ENCODE measurements at places on chromosomes 6 and 20.

- no peak for DNase-seq
Observed at GRCh38 chr6:83443516-83443915, 12.7 kb upstream of the ME1 start.

DNA sequence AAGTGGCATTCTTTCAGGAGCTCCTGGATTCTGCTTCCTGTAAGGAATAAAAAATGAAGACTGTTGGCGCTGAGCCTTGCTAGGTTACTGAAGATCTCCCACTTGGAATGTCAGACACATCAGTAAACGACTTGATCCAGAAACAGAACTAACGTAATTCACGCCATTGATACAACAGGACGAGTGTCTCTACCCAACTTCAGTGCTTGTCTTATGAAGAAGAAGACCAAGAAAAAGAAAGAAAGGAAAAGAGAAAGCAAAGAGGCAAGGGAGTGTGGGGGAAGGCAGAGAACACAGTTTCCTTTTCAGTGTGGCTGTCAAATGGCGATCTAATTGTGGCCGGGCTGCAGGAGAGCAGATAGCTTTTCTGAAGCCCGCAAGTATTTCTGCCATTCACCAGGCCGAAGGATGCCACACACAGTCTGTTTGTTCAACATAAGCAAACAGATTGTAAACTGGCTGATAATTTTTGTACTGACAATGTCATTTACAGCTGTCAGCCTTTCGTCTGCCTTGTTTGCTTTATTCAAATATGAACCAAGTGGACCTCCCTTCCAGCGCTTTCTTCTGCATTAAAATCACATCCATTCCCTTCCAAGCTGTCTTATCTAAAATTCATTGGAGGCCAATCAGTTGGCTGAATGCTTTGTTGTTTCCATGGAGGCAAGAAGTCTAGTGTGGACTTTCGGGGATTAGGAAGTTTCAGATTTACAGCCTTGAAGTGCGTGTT is 180.6 kb downstream of the FOXA2 start:
- DNase-seq = no peak

DNA sequence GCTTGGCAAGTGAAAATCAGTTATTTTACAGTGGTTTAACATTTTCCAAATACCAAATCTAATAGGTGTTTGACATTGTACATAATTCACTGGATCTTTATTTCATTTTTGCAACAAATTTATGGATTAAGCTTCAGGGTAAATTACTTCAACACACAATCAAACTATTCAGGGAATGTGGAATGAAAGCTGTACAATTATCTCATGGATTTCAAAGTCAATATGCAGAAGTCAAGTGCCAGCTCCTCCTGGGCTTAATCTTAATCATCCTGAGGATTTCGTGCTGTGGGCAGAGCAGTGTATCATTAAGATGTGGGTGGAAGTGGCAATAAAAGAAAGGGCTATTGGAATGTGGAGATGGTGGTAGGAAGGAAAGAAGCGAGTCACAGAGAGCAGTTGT is 548.8 kb downstream of the COL12A1 start:
- no peak for DNase-seq

DNA sequence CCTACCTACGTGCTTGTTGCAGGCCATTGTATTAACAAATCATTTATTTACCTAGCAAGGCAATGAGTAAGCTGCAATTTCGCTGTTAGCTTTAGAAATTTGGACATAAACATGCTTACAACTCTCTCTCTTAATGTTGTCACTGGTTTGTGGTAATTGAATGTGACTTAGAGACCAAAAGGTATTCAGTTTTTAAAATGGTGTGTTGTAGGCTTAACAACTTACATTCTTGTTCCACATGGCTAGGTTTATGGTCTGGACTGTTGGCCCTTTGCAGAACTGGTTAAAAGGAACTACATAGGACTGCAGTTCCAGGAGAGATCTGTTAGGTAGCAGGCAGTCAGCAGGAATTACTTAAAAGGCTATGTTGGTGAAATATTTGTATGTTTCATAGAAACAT is 10.3 kb upstream of the CTAGE9 start:
- no peak for DNase-seq

- no peak for DNase-seq
Observed at GRCh38 chr20:47981222-47981621, 195.9 kb upstream of the SULF2 start.

GRCh38 chr20:46548688-46549087 is 1.8 kb downstream of the OCSTAMP start:
- no peak for DNase-seq

DNA sequence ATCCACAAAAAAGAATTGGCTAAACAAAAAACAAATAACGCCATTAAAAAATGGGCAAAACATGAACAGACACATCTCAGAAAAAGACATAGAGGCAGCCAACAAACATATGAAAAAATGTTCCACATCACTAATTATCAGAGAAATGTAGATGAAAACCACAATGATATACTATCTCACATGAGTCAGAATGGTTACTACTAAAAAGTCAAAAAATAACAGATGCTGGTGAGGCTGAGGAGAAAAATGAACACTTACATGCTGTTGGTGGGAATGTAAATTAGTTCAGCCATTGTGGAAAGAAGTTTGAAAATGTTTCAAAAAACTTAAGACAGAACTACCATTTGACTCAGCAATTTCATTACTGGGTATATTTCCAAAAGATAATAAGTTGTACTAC is 430.1 kb upstream of the JAG1 start:
- no peak for DNase-seq

- DNase-seq = no peak
Observed at GRCh38 chr6:1608222-1609040, 1.3 kb upstream of the FOXC1 start.

DNA sequence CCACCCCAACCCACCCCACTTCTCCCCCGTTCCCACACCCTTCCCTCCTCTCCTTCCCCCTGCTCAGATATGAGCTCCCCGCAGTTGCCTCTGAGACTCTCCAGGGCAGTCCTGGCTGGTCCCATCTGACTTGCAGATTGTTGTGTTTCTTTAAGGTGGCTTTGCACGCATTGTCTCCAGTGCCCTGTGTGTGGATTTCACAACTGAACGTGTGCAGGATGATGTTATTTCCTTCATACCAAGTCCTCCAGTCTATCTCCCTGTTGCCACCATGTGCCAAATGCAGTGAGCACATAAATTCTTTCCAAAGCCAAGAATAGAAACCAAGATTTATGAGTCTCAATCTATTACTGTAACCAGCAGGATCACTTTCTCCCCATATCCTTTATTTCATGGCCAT is 79.1 kb downstream of the TMEM242 start:
- no peak for DNase-seq

DNA sequence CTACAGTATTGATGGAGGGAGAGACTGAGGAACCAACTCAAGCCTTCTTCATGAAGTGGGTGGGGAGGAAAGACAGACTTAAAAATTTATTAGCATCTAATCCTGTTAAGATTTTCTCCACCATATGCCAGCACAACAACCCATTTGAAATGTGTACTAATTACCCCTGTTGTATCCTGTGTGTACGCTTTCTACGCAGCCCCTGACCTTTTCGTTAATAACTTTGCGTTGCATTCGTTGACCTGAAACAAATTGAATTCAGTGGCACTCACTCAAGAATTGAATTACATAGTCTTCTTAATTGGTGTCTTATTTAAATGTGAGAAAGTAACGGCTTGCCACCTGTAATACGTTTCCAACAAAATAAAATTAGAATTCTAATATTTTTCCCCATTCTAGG is 113.9 kb downstream of the LINC00237 start:
- no peak for DNase-seq

DNA sequence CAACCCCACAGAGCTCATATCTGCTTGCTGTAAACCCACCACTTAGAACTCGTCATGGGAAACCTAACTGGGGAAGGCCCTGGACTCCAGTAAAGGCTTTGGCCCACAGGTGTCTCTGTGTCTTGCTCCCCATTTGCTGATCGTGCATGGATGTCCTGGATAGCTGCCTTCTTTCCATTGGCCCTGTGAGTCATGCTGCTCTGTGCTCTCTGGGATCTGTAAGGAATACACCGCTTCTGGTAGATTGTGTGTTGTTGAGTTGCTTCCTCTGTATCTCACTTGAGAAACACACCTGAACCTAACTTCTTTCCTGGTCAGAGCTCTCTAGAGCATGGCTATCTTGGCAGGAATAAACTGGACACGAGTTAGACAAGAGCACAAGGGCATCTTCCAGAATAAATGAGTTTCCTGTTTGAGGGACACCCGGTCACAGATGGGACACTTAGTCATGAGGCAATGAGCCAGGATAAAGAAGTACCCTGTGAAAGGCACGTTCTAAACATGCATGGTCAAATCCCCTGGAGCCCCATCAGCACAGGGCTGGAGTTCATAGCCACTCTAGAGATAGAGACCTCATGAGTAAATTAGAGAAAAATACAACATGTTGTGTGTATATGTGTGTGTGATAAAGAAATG is 99.6 kb upstream of the TMEM170B start:
- no peak for DNase-seq

- DNase-seq = no peak
Observed at GRCh38 chr6:38261626-38262025, 378.1 kb downstream of the BTBD9 start.

- no peak for DNase-seq
Observed at GRCh38 chr6:147166992-147167391, 37.2 kb upstream of the STXBP5 start.

- no peak for DNase-seq
Observed at GRCh38 chr6:148983966-148984365, 237.1 kb downstream of the UST start.

- DNase-seq = peak; percentile 85
Observed at GRCh38 chr20:3014662-3015061, 28.8 kb upstream of the GNRH2 start.

- DNase-seq = no peak
Observed at GRCh38 chr20:21391185-21391971, 5.9 kb downstream of the NKX2-4 start.
